ENCODE measurements at places on chromosomes 12 and 14. TPM values are rescaled to one million over a fixed set of nuclear protein-coding genes. Genes with fewer than 3 reads are reported as not detected.

GRCh38 chr12:46267825-46268582 is 839 bp downstream of the SLC38A1 start:
- DNase-seq: peak; percentile 26

DNA sequence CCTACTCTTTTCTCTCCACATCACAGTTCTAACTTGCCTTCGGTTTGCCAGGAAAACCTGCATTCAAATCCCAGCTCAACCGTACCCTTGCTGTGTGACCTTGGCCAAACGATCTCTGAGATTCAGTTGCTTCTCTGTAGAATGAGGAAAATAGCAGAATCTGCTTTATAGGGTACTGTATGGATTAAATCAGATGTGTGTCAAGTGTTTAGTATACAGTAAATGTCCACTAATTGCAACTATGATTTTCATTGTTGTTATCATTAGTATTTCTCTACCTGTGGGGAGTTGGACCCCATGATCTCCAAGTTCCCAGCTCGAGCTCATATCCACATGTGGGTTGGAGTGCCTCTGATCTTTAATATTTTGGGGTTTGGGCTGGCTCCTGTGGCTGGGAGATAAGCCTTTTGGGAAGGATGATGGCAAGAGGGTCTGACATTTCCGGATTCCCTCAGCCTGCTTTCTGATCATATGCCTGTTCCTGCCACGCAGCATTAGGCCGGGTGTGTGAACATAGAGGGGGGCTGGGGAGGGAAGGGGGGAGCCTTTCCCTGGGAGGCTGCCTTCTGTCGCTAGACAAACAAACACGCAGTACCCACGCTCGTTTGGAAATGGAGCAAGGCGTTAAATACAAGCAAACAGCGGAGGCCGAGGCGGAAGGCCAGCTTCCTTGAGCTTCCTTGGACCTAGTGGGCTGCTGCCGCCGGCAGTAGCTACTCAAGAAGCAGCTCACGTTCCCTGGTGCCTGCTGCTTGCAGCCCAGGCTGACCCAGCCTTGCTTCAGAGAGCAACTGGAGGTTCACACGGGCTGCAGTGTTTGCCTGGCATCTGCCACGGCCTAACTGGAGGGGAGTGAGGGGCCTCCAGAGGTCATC is 213.5 kb upstream of the LHX5 start:
- no peak for DNase-seq

DNA sequence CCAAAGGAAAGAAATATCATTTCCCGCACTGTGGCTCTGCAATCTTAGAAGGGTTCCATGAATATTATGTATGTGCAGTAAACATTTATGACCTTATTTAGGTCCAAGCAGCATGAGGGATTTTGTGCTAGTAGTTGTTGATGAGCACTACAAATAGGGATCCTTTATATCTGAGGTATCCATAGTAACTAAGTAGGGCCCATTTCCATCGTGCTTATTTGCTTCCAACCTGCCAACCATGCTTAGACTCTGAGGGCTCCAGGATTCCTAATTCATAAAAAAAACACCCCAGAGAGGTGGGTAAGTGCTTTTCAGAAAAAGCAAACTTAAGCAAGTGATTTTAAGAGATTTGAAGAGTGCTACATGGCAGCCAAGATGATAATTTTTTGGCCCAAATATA is 39.7 kb downstream of the HMGA2 start:
- no peak for DNase-seq

GRCh38 chr12:1189163-1189562 is 198.1 kb downstream of the ERC1 start:
- DNase-seq: no peak

- DNase-seq: no peak
Measured at GRCh38 chr14:95516554-95517181, at the start of gene SYNE3. Gene SYNE3, minus strand, starts transcription at chr14:95516650. Its CDS starts 40,829 bp downstream, at chr14:95475821.

Gene NTS
- total RNA-seq: 79.2 TPM

GRCh38 chr14:71474301-71475265 is 457.6 kb upstream of the RGS6 start:
- DNase-seq: no peak

GRCh38 chr14:99325591-99325990 is 53.6 kb upstream of the BCL11B start:
- no peak for DNase-seq

Gene CIROP
- not detected for total RNA-seq

GRCh38 chr14:97603201-97603600 is 806.0 kb downstream of the VRK1 start:
- DNase-seq: no peak

Gene SLC48A1
- total RNA-seq: 65.5 TPM

Gene ADAM20
- 1.2 TPM for total RNA-seq

DNA sequence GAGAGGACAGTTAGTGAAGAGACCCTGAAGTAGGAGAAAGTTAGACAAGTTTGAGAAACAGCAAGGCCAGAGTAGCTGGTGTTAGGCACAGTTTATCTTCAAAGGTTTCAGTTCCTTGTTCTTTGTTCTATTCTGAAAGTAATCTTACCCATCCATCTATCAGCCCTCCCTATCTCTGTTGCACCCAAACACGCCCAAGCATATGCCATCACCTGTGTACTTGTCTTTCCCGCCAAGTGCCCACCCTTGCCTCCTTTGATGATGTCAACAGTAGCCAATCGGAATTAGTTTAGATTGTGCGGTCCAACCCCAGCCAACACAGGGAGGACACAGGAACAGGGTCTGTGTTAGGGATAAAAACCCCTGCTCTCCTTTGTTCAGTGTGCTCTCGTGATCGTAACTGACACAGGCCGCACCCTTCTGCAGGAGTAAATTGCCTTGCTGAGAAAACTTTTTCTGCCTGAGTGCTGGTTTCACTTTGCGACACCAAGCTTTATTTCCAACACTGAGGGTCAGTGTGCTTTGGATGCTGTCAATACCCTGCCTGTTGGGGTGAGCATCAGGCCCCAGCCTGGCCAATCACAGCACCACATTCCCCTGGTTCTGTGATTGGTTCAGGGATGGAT is 4.7 kb upstream of the TMEM229B start:
- no peak for DNase-seq

Gene DPY19L2
- 16.4 TPM for total RNA-seq

Gene CCNK
- total RNA-seq: 79.8 TPM

DNA sequence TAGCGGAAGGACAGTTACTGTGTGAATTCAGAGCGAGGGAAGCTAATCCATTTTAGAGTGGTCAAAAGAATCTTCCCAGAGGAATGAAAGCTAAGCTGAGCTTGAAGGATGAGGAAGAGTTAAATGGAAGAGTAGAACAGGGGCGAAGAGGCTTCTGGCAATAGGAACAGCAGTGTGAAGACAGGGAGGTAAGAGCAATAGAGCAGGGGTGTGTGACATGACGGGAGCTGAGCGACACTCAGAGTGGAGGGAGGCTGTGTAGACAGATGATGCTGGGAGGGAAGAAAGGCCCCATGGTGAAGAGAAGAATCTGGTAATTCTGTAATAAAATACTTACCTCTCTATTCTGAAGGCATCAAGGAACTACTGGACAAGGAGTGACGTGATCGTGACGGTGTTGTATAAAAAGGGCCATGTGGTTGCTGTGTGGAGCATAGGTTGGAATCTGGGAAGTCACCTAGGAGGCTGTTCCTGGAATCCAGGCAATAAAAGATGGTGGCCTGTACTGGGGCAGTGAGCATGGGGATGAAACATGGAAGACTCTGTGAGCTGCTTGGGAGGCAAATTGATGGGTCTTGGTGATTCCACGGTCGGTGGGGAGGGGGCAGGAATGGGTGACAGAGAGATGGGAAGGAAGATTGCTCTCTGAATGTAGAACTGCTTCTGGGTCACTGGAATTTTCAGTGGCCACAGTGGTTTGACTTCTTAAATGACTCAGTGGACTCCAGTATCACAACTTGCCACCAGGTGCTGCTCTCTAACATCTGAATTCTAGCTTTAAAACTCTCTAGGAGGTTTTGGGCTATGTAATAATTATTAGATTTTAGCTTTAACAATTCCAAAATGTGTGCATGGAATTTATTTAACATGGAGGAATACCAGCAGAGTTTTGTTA is 164.1 kb downstream of the ATP23 start:
- no peak for DNase-seq

- DNase-seq: no peak
Measured at GRCh38 chr14:51527073-51527472, 124.6 kb upstream of the FRMD6 start.

- no peak for DNase-seq
Measured at GRCh38 chr12:89289720-89290119, 62.6 kb downstream of the DUSP6 start.

GRCh38 chr12:104182144-104182543 is 33.4 kb upstream of the TXNRD1 start:
- no peak for DNase-seq

Gene RNU4-1
- 6,066 TPM for total RNA-seq

- DNase-seq: no peak
Measured at GRCh38 chr12:1839956-1840951, 19.9 kb downstream of the LRTM2 start.

- no peak for DNase-seq
Measured at GRCh38 chr14:59085207-59085739, 103.2 kb upstream of the DAAM1 start.

GRCh38 chr12:108782971-108783370 is 51.7 kb upstream of the CORO1C start:
- no peak for DNase-seq

- DNase-seq: no peak
Measured at GRCh38 chr12:54598970-54599369, 10.5 kb upstream of the PPP1R1A start.

GRCh38 chr12:6468283-6468575 is 2.2 kb downstream of the VAMP1 start:
- no peak for DNase-seq

DNA sequence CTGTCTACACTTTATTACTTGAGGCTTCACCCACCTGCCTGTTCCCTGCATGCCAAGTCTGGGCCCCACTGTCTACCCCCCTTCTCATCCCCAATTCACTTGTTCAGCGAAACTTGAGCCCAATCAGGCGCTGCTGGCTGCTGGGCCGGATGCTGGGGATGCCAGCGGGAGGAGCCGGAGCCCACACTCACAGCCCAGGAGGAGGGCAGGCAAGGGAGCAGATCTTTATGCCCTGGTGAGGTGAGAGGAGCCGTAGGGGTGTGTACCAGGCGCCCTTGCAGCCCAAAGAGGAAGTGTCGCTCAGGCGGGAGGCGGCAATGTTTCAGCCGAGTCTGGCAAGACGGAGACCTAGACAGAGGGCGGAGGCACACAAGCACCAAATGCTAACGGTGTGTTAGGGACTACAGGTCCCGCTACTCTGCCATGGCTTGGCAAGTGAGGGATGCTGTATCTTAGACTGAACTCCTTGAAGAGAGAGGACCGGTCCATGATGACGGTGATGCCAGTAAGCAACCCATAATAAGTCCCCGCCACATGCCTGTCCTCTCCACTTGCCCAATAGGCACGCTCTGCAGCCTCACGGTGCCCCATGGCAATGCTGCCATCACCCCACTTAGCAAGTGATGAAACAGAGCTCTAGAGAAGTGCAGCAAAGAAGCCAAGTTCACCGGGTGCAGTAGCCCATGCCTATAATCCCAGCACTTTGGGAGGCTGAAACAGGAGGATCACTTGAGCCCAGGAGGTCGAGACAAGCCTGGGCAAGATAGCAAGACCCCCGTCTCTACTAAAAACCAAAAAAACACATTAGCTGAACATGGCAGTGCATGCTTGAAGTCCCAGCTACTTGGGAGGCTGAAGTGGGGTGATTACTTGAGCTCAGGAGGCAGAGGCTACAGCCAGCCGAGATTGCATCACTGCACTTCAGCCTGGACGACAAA is 41.6 kb downstream of the LRRC74A start:
- no peak for DNase-seq

- no peak for DNase-seq
Measured at GRCh38 chr12:4780641-4781611, 60.7 kb downstream of the GALNT8 start.

Gene P2RX2
- total RNA-seq: not detected
